ENCODE measurements at places on chromosomes 7 and 10.

- DNase-seq = no peak
These were observed 7.2 kb upstream of the CHCHD1 start for GRCh38 chr10:73774637-73775036.

- no peak for DNase-seq
These were observed 76.4 kb downstream of the MAP3K8 start for GRCh38 chr10:30510184-30510931.

- DNase-seq = no peak
These were observed 824.5 kb downstream of the TYW1 start for GRCh38 chr7:67821116-67821515.

- no peak for DNase-seq
These were observed 260.1 kb downstream of the SLC25A13 start for GRCh38 chr7:96061844-96062243.

GRCh38 chr7:17043012-17043877 is 161.5 kb upstream of the AGR3 start:
- no peak for DNase-seq
